ELR (cell line): ENCODE measurements at places on chromosomes 1 and 21.

DNA sequence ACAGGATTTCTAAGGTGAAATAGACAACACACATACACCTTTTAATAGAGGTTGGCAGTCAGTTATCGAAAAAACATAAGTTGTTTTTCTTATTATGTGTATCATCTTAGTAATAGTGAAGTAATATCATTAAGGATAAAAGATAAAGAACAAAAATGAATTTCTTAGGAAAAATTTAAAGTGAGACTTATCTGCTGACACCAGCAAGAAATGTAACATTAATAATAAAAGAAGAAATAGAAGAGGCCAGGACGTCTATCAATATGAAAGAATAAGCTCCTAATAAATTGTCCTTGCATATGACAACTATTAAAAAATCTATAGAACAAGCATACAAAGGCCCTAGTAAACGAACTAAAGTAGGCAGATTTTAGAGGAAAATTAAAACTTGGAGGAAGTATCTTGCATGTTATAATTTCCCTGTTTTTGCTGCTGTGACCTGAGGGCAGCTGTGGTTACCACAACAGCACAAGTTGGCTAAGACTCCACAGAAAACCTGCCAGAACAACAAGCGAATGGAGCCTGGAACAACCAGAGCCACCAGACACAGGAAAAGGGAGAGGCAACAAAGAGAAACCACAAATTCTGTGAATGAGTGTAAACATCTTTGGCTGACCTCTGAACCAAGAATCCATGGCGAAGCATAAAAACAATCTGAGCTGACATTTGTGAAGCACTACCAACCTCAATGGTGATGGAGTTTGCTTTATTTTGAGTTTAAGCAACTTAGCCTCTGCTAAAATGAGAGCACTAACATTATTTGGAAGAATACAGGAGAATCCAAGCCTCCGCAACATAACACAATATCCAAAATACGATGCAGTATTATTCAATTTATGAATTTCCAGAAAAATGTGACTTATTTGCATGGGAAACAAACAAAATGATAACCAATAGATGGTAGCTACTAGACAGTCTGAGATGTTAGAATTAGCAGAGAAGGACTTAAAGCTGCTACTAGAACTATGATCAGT, 207.5 kb downstream of the KCNT2 start:
- peak; percentile 32 for DNase-seq

DNA sequence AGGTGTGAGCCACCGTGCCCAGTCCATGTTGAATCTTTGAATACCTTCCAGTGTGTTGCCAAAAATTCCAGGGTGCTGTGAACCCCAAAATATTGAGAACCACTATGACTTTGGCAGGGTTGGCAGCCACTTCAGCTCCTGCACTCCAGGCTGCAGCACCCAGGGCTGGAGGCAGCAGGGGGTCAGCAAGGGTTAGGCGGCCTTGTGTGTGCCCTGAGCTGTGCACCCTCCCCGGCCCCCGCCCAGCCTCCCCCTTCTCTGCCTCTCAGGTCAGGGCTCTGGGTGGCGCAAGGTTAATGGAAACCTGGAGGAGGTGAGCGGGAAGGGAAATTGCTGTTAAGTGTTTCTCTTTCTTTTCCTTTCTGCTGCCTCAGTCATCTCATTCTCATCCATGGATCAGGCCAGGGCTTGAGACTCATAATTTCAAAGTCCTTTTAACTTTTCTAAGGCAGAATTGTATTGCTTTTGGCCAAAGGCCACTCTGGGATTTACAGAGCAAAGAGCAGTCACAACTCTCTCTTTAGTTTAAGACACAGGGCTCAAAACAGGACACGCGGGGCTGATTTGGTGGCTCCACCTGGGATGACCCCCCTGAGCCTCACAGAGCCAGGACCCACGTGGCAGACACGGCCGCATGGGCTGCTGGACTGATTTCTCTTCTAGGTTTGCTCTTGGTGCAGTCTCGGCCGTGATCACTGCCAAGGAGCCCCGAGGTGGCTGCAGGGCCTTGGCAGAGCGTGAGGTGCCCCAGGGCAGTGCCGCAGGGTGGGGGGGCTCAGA, 212.3 kb downstream of the PTPRU start:
- DNase-seq = no peak

GRCh38 chr1:176205332-176205914, 1.7 kb downstream of the COP1 start:
- peak; percentile 49 for DNase-seq

GRCh38 chr1:204463125-204464060, 31.2 kb downstream of the PIK3C2B start:
- no peak for DNase-seq

- DNase-seq = no peak
Observed at GRCh38 chr21:42609811-42610210, 43.6 kb upstream of the PDE9A start.

- no peak for DNase-seq
Observed at GRCh38 chr1:224675590-224675989, 59.5 kb downstream of the CNIH3 start.

DNA sequence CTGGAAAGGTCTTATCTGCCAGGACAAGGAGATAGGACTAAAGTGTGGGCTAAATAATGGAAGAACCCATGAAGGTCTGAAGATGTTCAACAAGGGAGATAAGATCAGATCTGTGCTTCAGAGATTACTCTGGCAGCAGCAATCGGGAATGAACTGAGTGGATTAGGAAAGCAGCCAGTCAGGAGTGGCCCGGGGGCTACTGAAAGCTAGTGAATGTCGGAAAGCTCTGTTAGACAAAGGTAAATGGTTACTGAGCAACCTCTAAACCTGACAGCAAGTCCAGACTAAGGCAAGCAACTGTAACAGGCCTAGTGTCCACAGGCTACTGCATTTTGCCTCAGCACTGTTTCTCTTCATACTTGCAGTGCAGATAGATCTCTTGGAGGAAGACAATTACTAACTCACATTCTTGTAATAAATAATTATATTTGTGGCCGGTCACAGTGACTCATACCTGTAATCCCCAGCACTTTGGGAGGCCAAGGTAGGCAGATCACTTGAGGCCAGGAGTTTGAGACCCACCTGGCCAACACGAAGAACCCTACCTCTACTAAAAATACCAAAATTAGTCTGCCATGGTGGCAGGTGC, 12.5 kb downstream of the IQGAP3 start:
- peak; percentile 25 for DNase-seq

GRCh38 chr1:233442026-233442780, 114.7 kb downstream of the MAP3K21 start:
- DNase-seq = no peak

DNA sequence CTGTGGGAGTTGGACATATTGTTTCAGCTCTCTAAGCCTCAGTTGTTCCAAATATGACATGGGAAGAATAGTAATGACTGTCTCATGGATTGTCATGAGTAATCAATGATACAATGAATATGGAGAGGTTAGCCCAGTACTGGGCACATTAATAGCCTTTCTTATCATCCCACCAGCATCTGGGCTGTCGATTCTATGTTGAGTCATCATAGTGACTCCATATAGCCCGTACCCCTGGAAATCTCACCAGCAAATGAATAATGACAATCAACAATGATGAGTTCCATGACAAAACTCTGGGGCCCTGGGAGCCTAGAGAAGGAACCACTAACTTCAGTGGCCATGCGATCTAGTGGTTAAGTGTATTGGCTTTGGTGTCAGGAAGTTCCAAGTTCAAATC, 39.7 kb upstream of the GJB5 start:
- peak; percentile 8 for DNase-seq

DNA sequence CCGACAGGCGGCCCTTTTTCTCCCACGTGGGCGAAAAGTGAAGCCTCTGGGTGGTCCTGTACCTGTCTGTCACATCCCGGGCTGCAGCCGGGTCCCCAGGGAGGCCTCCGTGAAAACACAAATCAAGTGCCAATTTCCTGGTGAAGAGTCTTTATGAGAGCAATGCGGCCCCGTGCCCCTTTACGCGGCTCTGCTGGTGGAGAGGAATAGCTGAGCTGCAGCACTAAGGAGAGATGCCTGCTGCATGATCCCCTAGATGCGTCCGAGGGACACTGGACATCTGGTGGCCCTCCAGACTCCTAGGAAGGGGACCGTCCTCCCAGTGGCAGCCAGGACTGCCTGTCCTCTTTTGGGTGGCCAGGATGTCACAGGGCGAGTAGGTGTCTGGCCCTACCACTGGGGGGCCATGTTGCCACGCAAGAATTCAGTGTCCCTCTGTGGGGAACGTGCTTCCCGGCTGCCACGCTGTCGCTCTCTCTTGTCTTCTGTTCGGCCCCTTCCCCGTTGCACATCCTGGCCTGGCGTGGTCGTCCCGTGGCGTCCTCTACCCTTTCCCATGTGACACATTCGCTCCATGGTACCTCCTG, 38.7 kb downstream of the COL18A1 start:
- DNase-seq = no peak

- peak; percentile 97 for DNase-seq
Observed at GRCh38 chr1:3504151-3504821, 49.8 kb downstream of the ARHGEF16 start.

- peak; percentile 23 for DNase-seq
Observed at GRCh38 chr1:112445596-112445995, 49.6 kb downstream of the CTTNBP2NL start.

- peak; percentile 93 for DNase-seq
Observed at GRCh38 chr21:42923553-42924432, 1.6 kb downstream of the ERVH48-1 start.

DNA sequence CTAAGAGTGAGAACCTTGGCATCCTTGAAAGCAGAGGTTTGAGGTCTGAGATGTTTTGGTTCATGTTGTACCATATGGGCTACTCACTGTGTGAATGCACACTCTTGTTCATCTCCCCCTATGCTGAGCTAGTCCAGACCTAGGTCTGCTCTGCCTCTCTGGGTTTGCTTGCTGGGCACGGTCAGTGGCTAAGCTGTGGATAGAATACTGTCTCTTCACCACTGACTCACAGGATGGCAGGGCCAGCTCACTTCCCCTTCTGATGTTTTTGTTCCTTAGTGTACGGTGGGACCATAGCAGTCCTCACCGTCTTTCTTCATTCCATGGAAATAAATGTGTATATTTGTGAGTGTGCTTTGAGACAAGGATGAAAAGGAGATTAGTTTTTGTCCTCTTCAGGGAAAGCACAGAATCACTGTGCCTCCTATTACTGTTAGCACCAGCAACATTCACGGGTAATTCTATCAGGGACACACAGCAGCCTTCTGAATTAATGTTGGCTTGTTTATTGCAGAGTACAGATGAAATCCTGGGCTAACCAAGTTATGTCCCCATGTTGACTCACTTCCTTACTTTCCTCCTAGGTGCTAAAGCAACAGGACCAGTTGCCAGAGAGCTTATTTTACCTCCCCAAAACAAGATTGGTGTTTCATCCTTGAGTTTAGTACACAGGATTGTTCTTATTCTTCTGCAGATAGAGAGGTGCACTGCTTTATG, 56.9 kb upstream of the IVNS1ABP start:
- DNase-seq = peak; percentile 91

DNA sequence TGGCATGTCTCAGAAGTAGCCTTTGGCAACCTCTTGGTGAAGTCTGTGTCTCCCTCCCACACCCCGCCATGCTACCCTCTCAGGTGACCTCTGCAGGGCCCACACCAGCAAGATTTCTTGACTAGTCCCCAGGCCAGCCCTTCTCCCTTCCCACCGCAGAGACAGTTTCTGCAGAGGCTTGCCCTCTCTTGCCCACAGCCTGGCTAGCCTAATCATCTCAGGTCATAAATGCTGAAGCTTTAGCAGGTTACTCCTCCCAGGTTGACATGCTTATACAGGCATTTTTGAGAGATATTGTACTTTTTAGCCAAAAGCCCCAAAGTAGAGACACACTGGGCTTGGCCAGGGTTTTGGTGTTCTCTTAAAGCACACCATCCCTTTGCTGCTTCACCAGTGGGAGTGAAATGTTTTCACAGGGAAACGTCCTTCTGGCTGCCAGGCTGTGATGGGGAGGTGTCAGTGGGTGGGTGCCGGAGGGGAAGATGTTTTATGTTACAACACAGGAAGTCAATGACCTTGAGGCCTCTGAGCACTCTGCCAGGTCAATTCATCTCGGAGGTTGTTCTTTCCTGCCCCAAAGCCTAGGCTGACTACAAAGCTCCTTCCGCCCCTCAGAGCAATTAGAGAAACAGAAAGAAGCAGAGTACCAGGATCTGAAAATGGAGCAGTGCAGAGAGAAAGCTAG, 58.5 kb downstream of the STYXL2 start:
- DNase-seq = no peak

DNA sequence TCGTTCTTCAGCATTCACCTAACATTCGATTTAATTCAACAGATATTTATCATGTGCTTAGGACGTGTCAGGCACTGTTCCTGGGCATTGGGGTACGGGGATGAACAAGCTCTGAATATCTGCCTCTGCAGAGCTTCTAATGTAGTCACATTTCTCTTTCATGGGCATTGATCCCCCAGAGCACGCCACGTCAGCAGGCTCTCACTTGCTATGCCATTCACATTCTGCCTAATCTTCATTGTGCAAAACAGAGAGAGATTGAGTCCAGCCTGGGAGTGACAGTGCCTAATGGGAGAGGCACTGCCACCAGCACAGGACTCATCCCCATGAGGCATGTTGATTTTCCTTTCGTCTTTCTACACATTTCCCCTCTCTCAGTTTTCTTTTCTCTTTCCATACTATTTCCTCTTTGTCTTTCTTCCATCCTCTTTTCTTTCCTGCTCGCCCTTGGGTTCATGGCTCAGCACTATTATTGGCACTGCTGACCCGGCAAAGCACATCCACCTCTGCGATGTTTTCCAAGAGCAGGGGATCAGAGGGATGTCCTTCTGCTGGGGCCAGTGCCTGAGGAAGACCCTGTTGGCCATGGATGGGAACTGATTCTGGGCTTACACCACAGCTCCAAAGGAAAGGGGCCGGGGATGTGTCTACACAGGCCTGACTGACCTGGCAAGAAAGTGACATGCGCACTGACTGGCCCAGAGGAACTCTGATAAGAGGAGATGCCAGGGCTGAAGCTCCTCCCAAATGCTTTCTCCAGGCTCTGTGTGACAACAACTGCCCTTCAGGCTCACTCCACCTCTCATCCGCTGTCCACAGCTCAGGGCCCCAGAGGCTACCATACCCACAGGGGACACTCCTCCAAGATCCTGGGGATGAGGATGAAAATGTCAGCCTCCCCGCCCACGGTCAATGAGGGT, 195.9 kb downstream of the TOMM20 start:
- DNase-seq = no peak

DNA sequence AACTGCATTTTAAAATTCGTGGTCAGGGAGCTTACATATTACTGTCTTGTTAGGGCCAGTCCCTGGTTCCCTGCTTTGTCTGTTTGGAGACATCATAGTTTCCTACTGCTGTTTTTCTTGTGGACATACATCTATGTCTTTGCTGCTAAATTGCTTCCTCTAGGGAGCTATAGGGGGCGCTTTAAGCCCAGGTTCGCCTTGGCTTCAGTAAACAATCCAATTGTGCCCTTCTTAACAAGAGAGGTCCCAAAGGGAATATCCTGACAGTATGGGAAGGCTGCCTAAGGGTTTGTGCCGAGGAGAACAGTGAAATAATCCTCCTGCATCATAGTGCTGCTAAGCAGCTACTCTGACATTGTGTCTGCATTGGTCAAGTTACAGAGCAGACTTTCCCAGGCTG, 112.5 kb downstream of the USH2A start:
- DNase-seq = peak; percentile 65

DNA sequence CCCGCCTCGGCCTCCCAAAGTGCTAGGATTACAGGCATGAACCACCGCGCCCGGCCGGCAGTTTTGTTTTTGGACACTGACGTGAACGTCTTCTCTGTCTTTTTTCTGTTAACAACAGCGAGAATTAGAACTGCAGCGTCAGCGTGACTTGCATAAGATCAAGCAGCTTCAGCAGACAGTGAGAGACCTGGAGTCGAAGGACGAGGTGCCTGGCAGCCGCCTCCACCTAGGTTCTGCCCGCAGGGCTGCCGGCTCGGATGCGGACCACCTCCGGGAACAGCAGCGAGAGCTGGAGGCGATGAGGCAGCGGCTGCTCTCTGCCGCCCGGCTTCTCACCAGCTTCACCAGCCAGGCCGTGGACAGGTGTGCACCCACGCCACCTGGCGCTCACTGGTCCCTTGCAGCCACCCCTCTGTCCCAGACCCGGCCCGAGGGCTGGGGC, 22.9 kb upstream of the DIP2A start:
- no peak for DNase-seq
